ENCODE measurements at places on chromosomes 2 and 18. TPM values are rescaled to one million over a fixed set of nuclear protein-coding genes. Genes with fewer than 3 reads are reported as not detected.

The CHST9 gene
- 0.04 TPM for total RNA-seq

DNA sequence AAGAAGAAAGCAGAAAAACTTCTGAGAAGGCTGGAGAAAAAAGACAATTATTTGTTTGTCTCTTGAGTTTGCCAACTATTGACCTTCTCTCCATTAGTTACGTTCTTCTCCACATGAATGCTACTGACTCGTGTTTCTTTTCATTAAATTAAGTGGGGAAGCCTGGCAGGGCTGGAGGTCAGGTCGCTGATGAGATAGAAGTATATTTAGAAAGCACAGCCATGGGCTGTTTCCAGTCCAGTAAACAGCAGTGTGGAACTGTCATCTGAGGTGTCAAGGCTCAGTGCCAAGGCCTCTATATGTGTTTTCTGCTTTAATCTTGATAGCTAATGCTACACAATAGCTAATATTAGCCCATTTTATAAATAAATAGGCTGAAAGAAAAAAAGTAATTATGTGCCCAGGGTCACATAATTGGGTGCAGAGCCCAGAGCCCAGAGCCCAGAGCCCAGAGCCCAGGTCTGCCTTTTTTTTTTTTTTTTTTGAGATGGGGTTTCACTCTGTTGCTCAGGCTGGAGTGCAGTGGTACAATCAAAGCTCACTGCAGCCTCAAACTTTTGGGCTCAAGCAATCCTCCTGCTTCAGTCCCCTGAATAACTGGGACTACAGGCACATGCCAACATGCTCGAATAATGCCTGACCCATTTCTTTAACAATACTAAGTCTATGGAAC is 6.3 kb downstream of the MSGN1 start:
- H3K27me3 ChIP-seq = no peaks in the 10 kb centered on the region
- peaks cover 16% of the 10 kb centered on the region for H3K4me1 ChIP-seq
- peak overlapping the region; percentile 88 for H3K27ac ChIP-seq
- H3K36me3 ChIP-seq = no peaks in the 10 kb centered on the region
- no peak overlapping the region for H3K4me3 ChIP-seq

DNA sequence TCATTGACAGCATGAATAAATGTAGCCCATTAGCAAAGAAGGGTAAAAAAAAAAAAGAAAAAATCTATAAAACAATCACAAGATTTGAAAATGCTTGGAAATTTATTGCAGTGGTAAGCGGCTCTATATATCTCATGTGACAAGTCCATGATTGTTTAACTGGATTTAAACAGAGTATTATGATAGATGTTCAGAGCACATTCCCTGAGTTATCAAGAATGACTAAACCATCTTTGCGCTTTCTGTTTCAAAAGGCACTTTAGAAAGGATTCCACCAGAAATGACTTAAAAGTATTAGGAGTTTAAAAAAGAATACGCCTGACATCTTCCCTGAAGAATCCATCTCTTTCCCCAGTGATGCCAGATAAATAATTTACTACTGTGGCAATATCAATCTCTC is 409.5 kb upstream of the UBE2E3 start:
- H3K4me1 ChIP-seq = no peaks in the 10 kb centered on the region
- DNase-seq = no peak
- H3K27ac ChIP-seq = no peak overlapping the region
- no peaks in the 10 kb centered on the region for H3K36me3 ChIP-seq
- no peak overlapping the region for H3K4me3 ChIP-seq

- H3K27ac ChIP-seq = peak overlapping the region; percentile 61
- no peaks in the 10 kb centered on the region for H3K27me3 ChIP-seq
- H3K36me3 ChIP-seq = no peaks in the 10 kb centered on the region
- peak overlapping the region; percentile 46 for H3K4me3 ChIP-seq
- H3K4me1 ChIP-seq = peaks cover 19% of the 10 kb centered on the region
- peak; percentile 72 for DNase-seq
Measured at GRCh38 chr2:27085673-27086089, 891 bp upstream of the KHK start.

The CAPN10 gene
- 61.6 TPM for total RNA-seq

The PKP4 gene
- 43.8 TPM for total RNA-seq

DNA sequence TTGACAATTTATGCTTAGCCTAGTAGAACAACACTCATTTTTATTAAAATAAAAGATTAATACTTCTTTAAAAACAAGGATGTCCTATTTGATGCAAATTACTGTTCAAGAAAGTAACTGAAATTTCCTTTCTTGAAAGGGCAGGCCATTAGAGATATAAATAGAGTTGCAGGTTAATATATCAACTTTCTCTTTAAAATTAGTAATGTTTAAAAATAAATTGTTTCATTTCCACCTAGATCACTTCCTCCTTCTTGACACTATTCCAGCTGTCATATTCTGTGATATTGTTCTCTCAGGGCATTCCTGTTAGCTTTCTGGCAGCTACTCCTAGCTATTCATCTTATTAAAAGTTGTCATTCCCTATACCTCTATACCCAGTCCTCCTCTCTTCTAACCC is 357.9 kb upstream of the NRP2 start:
- no peak overlapping the region for H3K27ac ChIP-seq
- no peak overlapping the region for H3K4me3 ChIP-seq
- no peaks in the 10 kb centered on the region for H3K4me1 ChIP-seq
- no peaks in the 10 kb centered on the region for H3K36me3 ChIP-seq

The LHCGR gene
- not detected for total RNA-seq

- no peak overlapping the region for H3K4me3 ChIP-seq
- H3K36me3 ChIP-seq = no peaks in the 10 kb centered on the region
- H3K27ac ChIP-seq = no peak overlapping the region
- peaks cover 6% of the 10 kb centered on the region for H3K27me3 ChIP-seq
Measured at GRCh38 chr18:59707306-59707705, 10.1 kb upstream of the CCBE1 start.

The TSPYL6 gene
- total RNA-seq = not detected

DNA sequence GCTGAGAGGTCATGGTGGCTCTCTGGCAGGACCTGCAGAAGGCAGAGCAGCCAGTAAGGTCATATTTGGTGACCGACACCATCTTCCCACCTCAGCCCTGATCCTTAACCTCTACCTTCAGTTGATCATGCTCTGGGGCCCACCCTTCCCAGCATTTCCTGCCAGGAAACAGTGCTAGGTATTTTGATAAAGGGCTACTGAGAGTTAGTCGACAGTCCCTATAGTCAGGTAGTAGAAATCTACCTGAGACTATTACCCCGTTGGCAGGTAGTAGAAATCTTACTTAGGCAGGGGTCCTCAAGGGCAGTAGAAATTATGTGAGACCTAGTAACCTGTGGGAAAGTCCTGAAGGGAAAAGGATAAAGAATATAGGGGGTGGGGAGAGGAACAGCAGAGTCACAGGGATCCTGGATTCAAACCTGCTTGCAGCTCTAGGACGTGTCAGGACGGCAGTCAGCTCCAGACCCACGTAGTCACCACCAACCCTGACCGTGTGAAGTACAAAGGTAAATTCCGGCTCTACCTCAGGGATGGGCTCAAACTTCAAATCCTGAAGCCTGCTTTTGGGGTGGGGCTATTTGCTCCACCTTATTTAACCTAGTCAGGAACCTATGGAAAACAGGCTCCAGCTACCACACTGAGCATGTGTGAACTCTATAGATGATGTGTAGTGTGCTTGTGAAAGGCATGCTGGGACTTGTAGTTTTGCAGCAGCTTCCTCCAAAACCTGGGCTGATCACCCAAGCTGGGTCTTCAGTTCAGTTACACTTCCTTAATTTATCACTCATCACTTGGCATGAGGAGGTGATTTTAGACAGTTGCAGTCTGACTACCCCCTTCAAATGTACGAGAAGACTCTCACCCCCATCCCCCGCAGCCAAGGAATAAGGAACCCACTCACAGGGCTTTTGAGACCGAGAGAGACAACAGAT is at the start of gene DQX1:
TSS of gene DQX1 (minus strand) at position 515 of the 932 bp plus-strand sequence. CDS start at position 13, 502 bp downstream.
- peaks cover 9% of the 10 kb centered on the region for H3K4me1 ChIP-seq
- no peak for DNase-seq
- H3K27ac ChIP-seq = no peak within 1 kb of the TSS
- H3K27me3 ChIP-seq = peaks cover 34% of the 10 kb centered on the region

DNA sequence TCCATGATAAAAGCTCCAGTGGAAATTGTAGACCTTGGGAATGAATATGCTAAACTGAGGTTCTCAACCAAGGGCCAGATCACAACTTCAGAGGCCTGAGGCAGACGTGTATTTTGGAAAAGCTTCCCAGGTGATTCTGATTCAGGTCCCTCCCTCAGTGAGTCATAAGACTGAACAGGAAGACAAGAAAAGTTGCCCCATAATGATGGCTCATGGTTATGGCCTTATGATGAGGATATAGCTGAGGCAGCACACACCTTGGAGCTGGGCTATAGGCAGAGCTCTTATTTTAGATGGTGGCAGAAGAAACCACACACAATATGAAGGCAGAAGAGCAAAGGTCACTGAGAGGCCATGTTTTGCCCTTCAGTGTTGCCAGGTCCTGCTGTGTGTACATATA is 9.6 kb downstream of the ANTXR1 start:
- H3K4me1 ChIP-seq = peaks cover 10% of the 10 kb centered on the region
- DNase-seq = no peak
- no peak overlapping the region for H3K4me3 ChIP-seq
- no peaks in the 10 kb centered on the region for H3K36me3 ChIP-seq

The TGFA gene
- 0.21 TPM for total RNA-seq

- peak overlapping the region; percentile 85 for H3K27ac ChIP-seq
- no peak for DNase-seq
- H3K27me3 ChIP-seq = no peaks in the 10 kb centered on the region
- H3K36me3 ChIP-seq = peaks cover 15% of the 10 kb centered on the region
- peaks cover 18% of the 10 kb centered on the region for H3K4me1 ChIP-seq
Measured at GRCh38 chr18:41955688-41956087, 654 bp downstream of the PIK3C3 start.

DNA sequence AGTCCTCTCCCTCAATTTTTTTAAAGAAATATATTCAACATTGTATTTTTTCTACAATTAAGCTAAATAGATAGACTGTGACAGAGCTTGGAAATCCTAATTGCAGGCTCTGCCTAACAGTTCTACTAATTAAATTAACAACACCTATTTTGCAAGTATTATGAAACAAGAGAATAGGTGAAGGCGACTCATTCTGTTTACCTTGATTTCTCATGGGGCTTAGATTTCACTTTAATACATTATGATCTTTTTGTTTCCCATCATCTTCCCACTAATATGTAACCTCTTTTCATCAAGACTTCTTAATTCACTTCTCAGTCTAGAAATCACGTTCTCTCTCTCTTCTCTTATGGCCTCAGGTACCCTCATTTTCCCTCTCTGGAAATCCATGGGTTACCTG is 42.7 kb upstream of the TANK start:
- H3K27ac ChIP-seq = no peak overlapping the region
- no peaks in the 10 kb centered on the region for H3K36me3 ChIP-seq
- H3K4me1 ChIP-seq = no peaks in the 10 kb centered on the region

DNA sequence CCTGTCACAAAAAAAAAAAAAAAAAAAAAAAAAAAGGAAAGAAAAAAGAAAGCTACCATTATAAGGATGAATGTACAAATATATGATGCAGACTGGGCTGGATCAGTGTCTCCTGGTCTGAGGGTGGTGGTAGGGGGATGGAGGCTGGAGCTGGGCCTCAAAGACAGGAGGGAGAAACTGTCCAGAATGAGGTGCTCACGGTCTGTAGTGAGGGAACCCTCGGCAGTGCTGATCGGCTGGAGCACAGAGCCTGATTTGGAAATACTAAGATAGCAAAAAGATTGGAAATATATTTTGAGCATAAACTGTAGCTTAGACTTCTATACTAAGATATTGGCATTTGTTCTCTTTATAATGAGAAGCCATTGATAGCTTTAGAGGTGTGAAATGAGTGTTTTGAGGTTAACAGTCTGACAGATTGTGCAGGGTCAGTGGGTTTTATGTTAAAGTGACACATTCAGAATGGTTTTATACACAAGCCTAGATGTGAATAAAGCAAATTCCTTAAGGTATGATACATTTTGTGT is 7.9 kb upstream of the SLC3A1 start:
- DNase-seq = no peak
- no peaks in the 10 kb centered on the region for H3K36me3 ChIP-seq

- H3K4me1 ChIP-seq = peaks cover 18% of the 10 kb centered on the region
- no peaks in the 10 kb centered on the region for H3K27me3 ChIP-seq
- DNase-seq = peak; percentile 58
Measured at GRCh38 chr2:27184115-27184514, 27.7 kb upstream of the ATRAID start.

The MTLN gene
- 84.2 TPM for total RNA-seq

- H3K27me3 ChIP-seq = no peaks in the 10 kb centered on the region
- no peak for DNase-seq
- H3K4me3 ChIP-seq = no peak overlapping the region
- no peaks in the 10 kb centered on the region for H3K4me1 ChIP-seq
Measured at GRCh38 chr2:151481744-151482143, 72.0 kb downstream of the RIF1 start.

The KLF7 gene
- 9.3 TPM for total RNA-seq

GRCh38 chr2:236825989-236826510 is 256.4 kb downstream of the ACKR3 start:
- DNase-seq = no peak
- H3K4me1 ChIP-seq = peaks cover 4% of the 10 kb centered on the region
- no peaks in the 10 kb centered on the region for H3K36me3 ChIP-seq
- no peak overlapping the region for H3K4me3 ChIP-seq

- H3K36me3 ChIP-seq = no peaks in the 10 kb centered on the region
- H3K27me3 ChIP-seq = no peaks in the 10 kb centered on the region
- no peaks in the 10 kb centered on the region for H3K4me1 ChIP-seq
- H3K27ac ChIP-seq = no peak overlapping the region
- DNase-seq = no peak
Measured at GRCh38 chr2:191122638-191123294, 28.0 kb downstream of the STAT4 start.

DNA sequence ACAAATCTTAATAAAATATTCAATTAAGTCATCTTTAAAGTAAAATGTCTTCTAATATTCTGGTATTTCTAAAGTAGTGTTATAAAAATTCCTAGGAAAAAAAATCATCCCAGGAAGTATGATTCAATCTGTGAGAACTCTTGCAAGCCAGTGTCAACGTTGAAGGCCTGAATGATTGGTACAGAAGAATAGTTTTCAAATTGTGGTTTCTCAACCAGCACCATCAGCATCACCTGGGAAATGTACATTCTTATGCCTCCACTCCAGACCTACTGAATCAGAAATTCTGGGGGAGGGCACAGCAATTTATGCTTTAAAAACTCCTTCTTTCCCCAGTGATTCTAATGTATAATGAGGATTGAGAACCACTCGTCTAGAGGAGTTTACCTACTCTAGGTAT is 62.3 kb upstream of the C2orf15 start:
- H3K36me3 ChIP-seq = no peaks in the 10 kb centered on the region
- DNase-seq = no peak
- H3K27ac ChIP-seq = no peak overlapping the region

The RNF152 gene
- 3.9 TPM for total RNA-seq

- H3K4me3 ChIP-seq = no peak overlapping the region
- no peak overlapping the region for H3K27ac ChIP-seq
- no peaks in the 10 kb centered on the region for H3K4me1 ChIP-seq
- no peaks in the 10 kb centered on the region for H3K36me3 ChIP-seq
- no peaks in the 10 kb centered on the region for H3K27me3 ChIP-seq
Measured at GRCh38 chr18:63758615-63759240, 16.5 kb upstream of the SERPINB7 start.

The IL36A gene
- total RNA-seq = not detected

DNA sequence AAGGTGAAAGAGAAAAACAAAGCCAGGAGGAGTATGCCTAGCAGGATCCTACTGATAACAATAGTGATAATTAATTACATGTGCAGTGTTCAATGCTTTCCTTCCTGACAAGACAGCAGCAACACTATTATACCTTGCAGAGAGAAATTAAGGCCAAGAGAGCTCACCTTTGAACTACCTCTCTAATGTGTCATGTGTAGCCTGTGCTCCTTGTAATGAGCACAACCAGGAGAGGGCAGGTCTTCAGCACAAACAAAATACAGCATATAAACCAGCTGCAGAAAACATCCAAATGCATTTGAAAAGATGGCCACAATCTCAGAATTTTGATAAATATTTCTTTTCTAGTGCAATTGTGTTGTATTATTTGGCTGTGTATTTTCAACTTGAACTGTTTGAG is 1425.7 kb downstream of the DSC3 start:
- H3K4me1 ChIP-seq = no peaks in the 10 kb centered on the region
- no peak overlapping the region for H3K4me3 ChIP-seq
- DNase-seq = no peak
- no peak overlapping the region for H3K27ac ChIP-seq
- H3K27me3 ChIP-seq = no peaks in the 10 kb centered on the region

The LMAN2L gene
- 28.8 TPM for total RNA-seq
